CD4-positive, alpha-beta T cell treated with Interleukin-17A for 1 hour (primary cell): ENCODE measurements at places on chromosomes 7 and 10.
A peak's percentile ranks its signal among the peaks of the same experiment; 100 is the strongest.

- no peak for DNase-seq
These were observed 1113.0 kb upstream of the C7orf33 start for GRCh38 chr7:147477526-147477925.

DNA sequence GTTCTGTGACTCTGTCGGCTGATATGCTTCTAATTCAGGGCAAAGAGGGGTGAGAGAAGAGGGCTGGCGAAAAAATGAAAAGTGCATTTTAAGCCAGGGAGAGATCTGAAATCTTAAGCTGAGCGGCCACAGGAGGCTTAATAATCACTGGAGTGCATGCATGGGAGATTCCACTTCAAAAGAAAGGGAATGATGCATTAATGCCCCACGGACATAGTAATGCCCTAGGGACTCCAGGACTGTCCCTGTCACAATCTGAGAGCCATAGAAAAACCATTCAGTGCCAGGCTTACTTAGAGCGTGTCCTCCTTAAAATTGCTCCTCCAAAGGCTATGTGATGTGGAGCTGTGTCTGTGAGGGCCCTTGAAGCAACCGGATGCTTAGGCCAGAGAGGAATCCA, 75.1 kb downstream of the NHLRC2 start:
- DNase-seq: no peak

GRCh38 chr10:79066411-79067240, 2.1 kb upstream of the ZMIZ1 start:
- peak; percentile 43 for DNase-seq

- no peak for DNase-seq
These were observed 12.4 kb upstream of the TCERG1L start for GRCh38 chr10:131323880-131324279.

- DNase-seq: peak; percentile 7
These were observed 124.8 kb downstream of the PPP1R17 start for GRCh38 chr7:31811650-31812461.

GRCh38 chr10:12742771-12743170, 258.7 kb downstream of the CCDC3 start:
- DNase-seq: no peak

DNA sequence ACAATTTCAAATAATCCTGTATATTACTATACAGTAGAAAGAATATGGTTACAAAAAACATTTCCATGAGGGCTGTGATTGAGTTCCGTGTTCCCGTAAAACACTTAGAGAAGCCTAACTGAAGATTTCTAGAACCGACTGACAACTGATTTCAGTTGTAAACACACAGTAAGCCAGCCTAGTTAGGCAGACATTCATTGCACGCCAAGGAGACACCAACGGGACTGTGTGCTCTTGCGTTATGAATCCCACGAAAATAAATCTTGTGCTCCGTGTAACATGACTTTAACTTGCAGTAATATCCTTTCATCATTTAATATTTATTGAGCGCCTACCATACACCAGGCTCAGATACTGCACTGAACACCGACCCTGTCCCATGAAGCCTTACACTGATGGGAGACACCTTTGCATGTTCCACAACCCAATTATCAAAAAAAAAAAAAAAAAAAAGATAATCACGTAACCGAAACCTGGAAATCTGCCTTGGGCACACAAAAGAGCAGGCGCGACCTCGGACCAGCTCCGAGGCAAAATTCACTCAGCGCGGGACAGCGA, 420 bp upstream of the KLHL7 start:
- DNase-seq: no peak

DNA sequence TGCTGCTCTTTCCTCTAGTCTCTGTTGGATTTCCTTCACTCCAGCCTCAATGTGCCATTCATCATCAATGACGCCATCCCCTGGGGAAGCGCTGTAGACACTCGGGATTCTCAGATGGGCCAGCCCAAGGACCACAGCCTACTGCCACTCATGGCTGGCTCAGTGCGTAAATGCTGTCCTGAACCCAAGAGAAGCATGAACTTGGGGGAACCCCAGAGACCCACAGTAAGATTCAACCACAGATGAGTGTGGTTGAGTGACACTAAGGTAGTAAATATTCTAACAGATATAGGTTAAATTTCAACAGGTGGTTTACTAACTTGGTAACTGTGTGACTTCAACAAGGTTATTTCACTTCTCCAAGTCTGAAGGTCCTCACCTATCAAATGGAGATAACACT, 304.1 kb downstream of the GRM8 start:
- no peak for DNase-seq

DNA sequence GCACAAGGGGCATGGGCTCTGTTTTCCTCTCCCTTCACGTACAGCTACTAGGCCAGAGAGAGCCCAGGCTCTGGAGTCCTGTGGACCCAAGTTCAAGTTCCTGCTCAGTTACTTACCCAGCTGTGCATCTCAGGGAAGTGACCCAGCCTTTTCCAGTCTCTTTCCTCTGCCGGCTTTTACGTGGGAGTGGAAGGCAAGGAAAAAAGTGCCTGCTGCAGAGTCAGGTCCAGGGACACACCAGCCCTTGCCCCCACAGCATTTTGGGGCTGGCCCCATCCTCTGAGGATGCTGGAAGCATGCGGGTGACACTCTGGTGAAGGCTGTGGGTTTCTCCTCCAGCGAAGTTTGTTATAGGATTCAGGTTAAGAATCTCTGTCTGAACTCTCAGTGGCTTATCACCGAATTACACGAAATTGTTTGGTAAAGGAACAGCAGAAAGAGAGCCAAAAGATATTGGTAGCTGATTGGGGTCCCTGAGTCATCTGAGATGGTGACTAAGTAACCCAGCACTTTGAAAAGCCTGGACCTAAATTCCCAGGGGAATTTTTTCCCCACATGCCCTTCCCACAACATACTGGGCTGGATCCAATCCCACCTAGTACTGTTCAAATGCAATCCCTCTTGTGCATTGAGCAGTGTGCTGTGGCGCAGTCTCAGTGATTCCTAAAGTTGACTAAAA, 424.3 kb downstream of the RPS24 start:
- DNase-seq: no peak

GRCh38 chr10:98246911-98247805, 20.8 kb downstream of the LOXL4 start:
- DNase-seq: no peak

- no peak for DNase-seq
These were observed 63.4 kb upstream of the NPTX2 start for GRCh38 chr7:98553666-98554065.
